Activated CD4-positive, alpha-beta T cell treated with anti-CD3 and anti-CD28 coated beads for 36 hours (primary cell): ENCODE measurements at places on chromosomes 1 and 21. TPM values are rescaled to one million over a fixed set of nuclear protein-coding genes. Genes with fewer than 3 reads are reported as not detected.

- H3K27me3 ChIP-seq, result no peaks in the 10 kb centered on the region
- no peak overlapping the region for H3K4me3 ChIP-seq
- DNase-seq, result no peak
Observed at GRCh38 chr1:59682396-59683080, 132.2 kb upstream of the HOOK1 start.

DNA sequence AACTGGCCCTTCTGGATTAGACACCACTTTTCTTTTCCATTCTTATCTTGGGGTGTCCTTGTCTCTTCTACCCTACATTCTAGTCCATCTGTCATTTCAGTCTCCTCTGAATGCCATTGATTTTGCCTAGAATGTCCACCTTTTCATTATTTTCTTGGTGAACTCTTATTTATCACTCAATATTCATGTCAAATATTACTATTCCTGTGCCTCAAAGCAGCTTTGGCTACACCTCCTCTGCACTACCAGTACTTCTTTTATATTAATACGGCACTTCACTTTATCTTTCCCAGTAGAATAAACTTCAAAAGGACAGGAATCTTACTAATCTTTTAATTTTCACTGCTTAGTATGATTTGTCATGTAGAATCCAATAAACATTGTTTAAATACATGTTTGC is 186.4 kb upstream of the DPYD start:
- H3K27me3 ChIP-seq, result peaks cover 2% of the 10 kb centered on the region
- H3K4me3 ChIP-seq, result no peak overlapping the region
- H3K36me3 ChIP-seq, result no peaks in the 10 kb centered on the region
- DNase-seq, result no peak

GRCh38 chr1:203826175-203826574 is 30.8 kb downstream of the ZBED6 start:
- H3K27ac ChIP-seq, result no peak overlapping the region
- DNase-seq, result no peak
- no peak overlapping the region for H3K4me3 ChIP-seq

DNA sequence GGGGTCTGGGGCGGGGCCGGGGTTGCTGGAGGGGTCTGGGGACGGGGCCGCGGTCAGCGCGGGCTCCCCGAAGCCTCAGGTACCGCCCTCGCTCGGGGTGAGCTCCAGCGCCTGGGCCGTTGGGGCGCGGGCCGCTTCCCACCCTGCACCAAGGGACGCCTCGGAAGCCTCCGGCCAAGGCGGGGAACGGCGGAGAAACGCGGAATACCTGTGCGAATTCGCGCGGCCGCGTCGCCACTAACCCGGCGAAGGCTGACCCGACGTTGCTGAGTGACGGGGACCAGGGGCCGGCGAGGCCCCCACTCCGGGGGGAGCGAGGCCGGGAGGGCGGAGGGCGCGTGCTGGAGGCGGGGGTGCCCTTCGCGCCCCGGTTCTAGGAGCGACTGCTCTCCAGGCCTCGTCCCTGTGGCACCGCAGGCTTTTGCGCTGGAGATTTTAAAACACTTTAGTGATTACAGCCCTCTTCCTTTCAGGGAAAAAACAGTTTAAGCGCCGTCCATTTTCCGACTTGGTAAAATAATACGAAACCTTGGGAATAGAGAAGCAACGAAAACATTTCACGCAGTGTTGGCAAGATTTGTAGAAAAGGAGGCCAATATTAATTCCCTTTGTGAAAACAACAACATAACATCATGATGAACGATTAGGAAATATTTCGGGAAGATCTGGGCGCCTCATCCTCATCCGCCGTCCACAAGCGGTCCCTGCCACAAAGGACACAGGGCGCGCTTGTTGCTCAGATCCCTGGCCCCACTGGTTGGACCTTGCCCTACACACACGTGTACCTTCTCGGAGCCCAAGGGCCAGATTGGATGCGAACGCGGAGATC is 971 bp upstream of the GNG4 start:
- H3K4me3 ChIP-seq, result peak overlapping the region; percentile 44
- peaks cover 9% of the 10 kb centered on the region for H3K4me1 ChIP-seq
- peak; percentile 29 for DNase-seq
- H3K36me3 ChIP-seq, result peaks cover 1% of the 10 kb centered on the region

- no peaks in the 10 kb centered on the region for H3K27me3 ChIP-seq
- H3K27ac ChIP-seq, result peak overlapping the region; percentile 81
- DNase-seq, result no peak
- peaks cover 39% of the 10 kb centered on the region for H3K4me1 ChIP-seq
Observed at GRCh38 chr1:96723377-96723776, 1.8 kb downstream of the PTBP2 start.

The USH2A gene
- not detected for total RNA-seq

The DNAJC6 gene
- total RNA-seq, result 2.5 TPM

The SH2D1B gene
- total RNA-seq, result not detected

The TMEM234 gene
- 7.3 TPM for total RNA-seq
